ENCODE measurements at places on chromosomes 6 and 20.

DNA sequence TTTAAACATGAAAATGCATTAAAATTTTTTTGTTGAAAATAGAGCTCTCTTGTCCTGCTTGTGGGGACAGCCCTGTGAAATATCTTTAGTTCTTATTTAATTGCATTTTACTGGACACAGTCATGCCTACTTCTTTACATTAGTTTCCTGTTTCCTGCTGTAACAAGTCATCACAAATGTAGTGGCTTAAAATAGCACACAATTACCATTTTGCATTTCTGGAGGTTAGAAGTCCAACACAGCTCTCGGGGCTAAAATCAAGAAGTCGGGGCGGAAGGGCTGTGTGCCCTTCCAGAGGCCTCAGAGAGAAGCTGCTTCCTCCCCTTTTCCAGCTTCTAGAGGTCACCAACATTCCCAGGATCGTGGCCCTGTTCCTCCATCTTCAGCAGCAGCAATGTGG is 29.4 kb downstream of the PNLDC1 start:
- no peak for DNase-seq

DNA sequence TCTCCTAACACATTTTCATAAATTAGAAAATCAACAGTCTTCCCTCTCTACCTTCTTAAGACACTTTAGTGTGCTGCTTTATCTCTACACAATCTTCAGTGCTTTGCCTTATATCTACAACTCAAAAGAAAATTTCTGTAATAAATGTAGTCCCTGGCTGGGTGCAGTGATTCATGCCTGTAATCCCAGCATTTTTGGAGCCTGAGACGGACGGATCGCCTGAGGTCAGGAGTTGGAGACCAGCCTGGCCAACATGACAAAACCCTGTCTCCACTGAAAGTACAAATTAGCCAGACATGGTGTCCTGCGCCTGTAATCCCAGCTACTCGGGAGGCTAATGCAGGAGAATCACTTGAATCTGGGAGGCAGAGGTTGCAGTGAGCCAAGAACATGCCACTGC is 9.7 kb upstream of the EDN1 start:
- no peak for DNase-seq

- DNase-seq, result no peak
Observed at GRCh38 chr20:1696521-1697209, 39.1 kb upstream of the SIRPG start.

DNA sequence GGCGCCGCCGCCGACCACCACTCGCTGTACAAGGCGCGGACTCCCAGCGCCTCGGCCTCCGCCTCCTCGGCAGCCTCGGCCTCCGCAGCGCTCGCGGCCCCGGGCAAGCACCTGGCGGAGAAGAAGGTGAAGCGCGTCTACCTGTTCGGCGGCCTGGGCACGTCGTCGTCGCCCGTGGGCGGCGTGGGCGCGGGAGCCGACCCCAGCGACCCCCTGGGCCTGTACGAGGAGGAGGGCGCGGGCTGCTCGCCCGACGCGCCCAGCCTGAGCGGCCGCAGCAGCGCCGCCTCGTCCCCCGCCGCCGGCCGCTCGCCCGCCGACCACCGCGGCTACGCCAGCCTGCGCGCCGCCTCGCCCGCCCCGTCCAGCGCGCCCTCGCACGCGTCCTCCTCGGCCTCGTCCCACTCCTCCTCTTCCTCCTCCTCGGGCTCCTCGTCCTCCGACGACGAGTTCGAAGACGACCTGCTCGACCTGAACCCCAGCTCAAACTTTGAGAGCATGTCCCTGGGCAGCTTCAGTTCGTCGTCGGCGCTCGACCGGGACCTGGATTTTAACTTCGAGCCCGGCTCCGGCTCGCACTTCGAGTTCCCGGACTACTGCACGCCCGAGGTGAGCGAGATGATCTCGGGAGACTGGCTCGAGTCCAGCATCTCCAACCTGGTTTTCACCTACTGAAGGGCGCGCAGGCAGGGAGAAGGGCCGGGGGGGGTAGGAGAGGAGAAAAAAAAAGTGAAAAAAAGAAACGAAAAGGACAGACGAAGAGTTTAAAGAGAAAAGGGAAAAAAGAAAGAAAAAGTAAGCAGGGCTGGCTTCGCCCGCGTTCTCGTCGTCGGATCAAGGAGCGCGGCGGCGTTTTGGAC is 2.0 kb downstream of the SOX4 start:
- no peak for DNase-seq

GRCh38 chr20:49687595-49688567 is 25.8 kb downstream of the B4GALT5 start:
- no peak for DNase-seq

GRCh38 chr20:37294262-37294981 is 5.0 kb downstream of the MANBAL start:
- DNase-seq, result no peak

- DNase-seq, result no peak
Observed at GRCh38 chr6:25623065-25623464, 28.9 kb upstream of the SCGN start.

- DNase-seq, result no peak
Observed at GRCh38 chr6:83260577-83260976, 67.4 kb downstream of the RWDD2A start.

- no peak for DNase-seq
Observed at GRCh38 chr6:159315562-159315961, 146.4 kb downstream of the FNDC1 start.
